Esophagus muscularis mucosa (tissue), 4 donors: ENCODE measurements at places on chromosomes 11 and 22. TPM values are rescaled to one million over a fixed set of nuclear protein-coding genes. Genes with fewer than 3 reads are reported as not detected.

The TUBGCP6 gene
- 32.7 TPM for total RNA-seq

The MED17 gene
- 18.9 TPM for total RNA-seq

The A4GALT gene
- total RNA-seq = 77.7 TPM

The TECTA gene
- 0.97 TPM for total RNA-seq

DNA sequence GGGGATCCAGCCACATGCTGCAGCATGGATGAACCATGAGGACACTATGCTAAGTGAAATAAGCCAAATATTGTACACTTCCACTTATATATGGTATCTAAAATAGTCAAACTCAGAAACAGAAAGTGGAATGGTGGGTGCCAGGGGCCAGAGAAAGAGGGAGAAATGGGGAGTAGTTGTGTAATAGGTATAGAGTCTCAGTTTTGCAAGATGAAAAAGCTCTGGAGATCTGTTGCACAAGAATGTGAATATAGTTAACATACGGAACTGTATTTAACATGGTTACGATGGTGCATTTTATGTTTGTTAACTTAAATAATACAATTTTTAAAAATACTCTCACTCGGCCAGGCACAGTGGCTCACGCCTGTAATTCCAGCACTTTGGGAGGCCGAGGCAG is 21.2 kb downstream of the GDPD5 start:
- DNase-seq = no peak

DNA sequence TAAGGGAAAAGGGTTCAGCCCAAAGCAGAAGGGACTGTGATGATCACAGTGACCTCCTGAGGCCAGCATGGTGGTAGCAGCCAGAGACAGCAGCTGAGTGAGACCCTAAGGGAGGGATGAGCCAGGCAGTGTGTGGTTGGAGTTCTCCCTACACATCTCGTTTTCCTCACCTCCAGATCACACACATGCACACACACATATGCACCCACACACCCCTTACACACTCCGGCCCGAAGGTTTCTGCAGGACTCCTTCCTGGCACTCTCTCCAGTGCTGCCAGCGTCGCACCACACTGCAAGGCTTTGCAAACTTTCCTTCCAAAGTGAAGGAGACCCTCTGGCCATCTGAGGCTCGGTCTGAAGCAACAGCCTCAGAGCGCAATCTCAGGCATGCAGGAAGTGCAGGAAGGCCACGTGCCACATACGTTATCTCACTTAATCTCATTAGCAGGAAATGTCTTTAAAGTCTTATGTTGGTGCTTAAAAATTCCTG is 26.9 kb upstream of the TP53I11 start:
- no peak for DNase-seq

- DNase-seq = no peak
These were observed 24.0 kb upstream of the SMTN start for GRCh38 chr22:31056986-31057599.

GRCh38 chr11:67420147-67420645 is 4.7 kb downstream of the CARNS1 start:
- DNase-seq = no peak

GRCh38 chr22:30183271-30183670 is 63.3 kb downstream of the LIF start:
- peak; percentile 75 for DNase-seq

- DNase-seq = no peak
These were observed 24.5 kb downstream of the MMP20 start for GRCh38 chr11:102600666-102601065.

GRCh38 chr11:84021291-84021690 is 735.1 kb upstream of the CCDC90B start:
- DNase-seq = no peak

- no peak for DNase-seq
These were observed 1.9 kb downstream of the BTG4 start for GRCh38 chr11:111510311-111510710.
